ENCODE measurements at places on chromosomes 3 and 15. TPM values are rescaled to one million over a fixed set of nuclear protein-coding genes. Genes with fewer than 3 reads are reported as not detected.
A peak's percentile ranks its signal among the peaks of the same experiment; 100 is the strongest.

- DNase-seq: no peak
These were observed 19.0 kb downstream of the PLS1 start for GRCh38 chr3:142615171-142615570.

The ZNF660 gene
- total RNA-seq: 2.9 TPM

DNA sequence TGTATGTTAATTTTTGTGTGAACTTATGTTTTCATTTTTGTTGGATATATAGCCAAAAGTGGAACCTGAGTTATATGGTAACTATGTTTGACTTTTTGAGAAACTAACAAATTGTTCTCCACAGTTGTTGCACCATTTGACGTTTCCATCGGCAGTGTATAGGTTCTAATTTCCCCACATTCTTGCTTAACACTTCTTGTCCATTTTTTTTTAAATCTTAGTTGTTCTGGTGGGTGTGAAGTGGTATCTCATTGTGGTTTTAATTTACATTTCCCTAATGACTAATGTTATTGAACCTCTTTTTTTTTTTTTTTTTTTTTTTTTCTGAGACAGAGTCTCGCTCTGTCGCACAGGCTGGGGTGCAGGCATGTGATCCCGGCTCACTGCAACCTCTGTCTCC, 8.0 kb downstream of the NISCH start:
- no peak for DNase-seq

DNA sequence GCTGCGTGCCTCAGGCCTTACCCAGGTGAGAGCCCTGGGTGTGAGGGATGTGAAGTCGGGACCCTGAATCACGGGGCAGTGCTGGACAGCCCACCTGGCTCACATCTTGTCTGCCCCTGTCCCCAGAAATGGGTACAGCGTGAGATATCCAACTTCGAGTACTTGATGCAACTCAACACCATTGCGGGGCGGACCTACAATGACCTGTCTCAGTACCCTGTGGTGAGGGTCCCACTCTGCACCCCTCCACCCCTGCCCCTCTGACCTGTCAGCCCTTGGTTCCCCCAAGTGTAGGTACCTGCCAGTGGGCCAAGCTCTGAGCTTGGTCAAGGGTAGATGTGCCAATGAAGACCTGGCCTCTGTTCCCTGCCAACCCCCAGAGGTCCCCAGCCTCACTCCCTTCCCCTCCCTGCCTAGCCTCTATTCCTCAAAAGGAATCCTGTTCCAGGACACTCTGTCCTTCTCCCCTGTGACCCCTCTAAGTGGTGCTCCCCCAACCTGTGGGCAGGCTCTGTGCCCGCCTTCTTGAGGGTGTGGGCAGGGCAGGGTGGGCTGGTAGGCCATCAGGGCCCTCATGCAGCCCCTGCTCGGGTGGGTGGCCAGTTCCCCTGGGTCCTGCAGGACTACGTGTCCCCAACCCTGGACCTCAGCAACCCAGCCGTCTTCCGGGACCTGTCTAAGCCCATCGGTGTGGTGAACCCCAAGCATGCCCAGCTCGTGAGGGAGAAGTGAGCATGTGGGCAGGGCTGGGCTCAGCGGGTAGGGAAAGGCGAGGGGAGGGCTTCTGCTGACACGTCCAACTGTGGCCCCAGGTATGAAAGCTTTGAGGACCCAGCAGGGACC, 25.1 kb downstream of the NBEAL2 start:
- DNase-seq: no peak

DNA sequence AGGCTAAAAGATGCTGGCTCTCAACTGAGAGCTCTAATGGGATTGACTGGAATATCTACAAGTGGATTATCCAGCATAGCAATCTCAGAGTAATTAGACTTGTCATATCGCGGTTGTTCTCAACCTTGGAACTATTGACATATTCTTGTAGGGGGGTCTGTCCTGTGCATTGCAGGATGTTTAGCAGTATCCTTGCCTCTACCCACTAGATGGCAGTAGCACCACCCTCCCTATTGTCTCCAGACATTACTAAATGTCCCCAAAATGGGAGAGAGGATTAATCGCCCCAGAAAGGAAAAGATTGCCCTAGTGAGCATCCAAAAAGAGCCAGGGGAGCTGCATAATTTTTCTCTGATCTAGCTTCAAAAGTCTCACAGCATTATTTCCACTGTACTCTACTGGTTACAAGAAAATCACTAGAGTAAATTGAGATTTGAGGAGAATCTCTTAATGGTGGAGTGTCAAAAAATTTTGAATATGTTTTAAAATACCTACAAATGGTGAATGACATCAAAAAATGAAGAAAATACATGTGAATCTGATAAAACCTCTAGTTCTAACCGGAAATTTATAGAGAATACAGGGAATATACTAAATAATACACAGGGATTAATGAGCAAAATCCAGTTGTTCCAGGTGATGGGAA, 388.2 kb upstream of the AGTR1 start:
- DNase-seq: peak; percentile 69

DNA sequence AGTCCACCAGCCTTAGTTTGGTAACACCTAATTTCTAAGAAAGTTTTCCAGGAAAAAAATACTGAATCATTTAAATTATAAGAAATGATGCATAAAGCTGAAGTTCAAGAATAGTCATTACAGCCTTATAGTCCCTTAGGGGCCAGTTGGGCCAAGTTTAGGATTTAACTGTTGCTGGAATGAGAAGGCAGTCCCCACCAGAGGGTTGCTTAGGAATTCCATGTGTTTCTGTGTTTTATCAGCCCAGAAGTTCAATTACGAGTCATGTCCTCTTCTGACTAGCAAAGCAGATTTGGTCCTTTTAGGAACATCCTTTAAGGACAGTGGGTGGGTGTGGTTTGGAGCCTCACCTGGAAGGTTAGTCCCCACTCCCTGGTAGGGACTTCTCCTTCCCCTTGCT, 57.0 kb upstream of the NR2E3 start:
- DNase-seq: peak; percentile 85

- DNase-seq: no peak
These were observed 31.8 kb downstream of the REC114 start for GRCh38 chr15:73474785-73475184.

GRCh38 chr15:38299216-38299615, 46.6 kb downstream of the SPRED1 start:
- DNase-seq: peak; percentile 87

- peak; percentile 70 for DNase-seq
These were observed 32.9 kb upstream of the MBNL1 start for GRCh38 chr3:152235709-152236298.

GRCh38 chr15:58327958-58328357, 103.8 kb upstream of the LIPC start:
- DNase-seq: no peak

GRCh38 chr3:74722211-74722610, 107.8 kb upstream of the CNTN3 start:
- no peak for DNase-seq

GRCh38 chr3:123791898-123792297, 92.2 kb downstream of the MYLK start:
- peak; percentile 84 for DNase-seq

DNA sequence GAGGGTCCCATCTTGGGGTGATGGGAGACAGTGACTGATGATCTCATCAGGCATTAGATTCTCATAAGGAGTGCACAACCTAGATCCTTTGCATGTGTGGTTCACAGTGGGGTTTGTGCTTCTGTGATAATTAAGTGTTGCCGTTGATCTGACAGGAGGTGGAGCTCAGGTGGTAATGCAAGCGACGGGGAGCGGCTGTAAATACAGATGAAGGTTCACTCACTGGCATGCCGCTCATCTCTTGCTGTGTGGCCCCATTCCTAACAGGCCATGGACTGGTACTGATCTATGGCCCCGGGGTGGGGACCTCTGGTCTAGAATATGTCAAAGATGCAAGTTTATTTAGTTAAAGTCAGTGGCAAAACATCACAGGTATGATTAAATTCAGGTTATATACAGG, 8.7 kb downstream of the MEF2A start:
- no peak for DNase-seq

GRCh38 chr3:20185331-20185678, 701 bp downstream of the SGO1 start:
- DNase-seq: peak; percentile 10

The REC114 gene
- not detected for total RNA-seq

The ARHGEF26 gene
- total RNA-seq: 1.8 TPM

The MOBP gene
- total RNA-seq: not detected

GRCh38 chr15:97521381-97522285, 438.9 kb upstream of the ARRDC4 start:
- peak; percentile 14 for DNase-seq

The SLC9C1 gene
- not detected for total RNA-seq

GRCh38 chr3:143604402-143605185, 243.7 kb downstream of the SLC9A9 start:
- no peak for DNase-seq

The C3orf80 gene
- 0.06 TPM for total RNA-seq

- DNase-seq: no peak
These were observed 10.6 kb downstream of the POPDC2 start for GRCh38 chr3:119649761-119650160.

DNA sequence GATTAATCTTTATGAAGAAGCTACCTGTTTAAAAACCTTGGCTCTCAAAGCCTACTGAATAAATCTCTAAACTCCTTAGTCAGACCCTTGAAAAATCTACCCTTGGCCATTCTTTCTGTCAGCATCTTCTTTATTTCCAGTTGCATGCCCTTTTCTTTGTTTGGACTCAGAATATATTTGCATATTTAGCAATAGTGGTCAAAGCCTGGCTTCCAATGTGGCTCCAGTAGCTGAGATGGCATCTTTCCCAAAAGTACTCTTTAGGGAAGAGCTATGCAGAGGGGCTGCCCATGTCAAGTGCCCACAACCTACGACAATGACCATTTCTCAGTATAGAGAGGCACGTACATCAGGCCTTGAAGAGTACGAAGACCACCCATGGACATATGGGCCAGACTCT, 47.2 kb downstream of the TLNRD1 start:
- DNase-seq: no peak

- no peak for DNase-seq
These were observed 11.7 kb downstream of the RIOX2 start for GRCh38 chr3:97960551-97960950.

DNA sequence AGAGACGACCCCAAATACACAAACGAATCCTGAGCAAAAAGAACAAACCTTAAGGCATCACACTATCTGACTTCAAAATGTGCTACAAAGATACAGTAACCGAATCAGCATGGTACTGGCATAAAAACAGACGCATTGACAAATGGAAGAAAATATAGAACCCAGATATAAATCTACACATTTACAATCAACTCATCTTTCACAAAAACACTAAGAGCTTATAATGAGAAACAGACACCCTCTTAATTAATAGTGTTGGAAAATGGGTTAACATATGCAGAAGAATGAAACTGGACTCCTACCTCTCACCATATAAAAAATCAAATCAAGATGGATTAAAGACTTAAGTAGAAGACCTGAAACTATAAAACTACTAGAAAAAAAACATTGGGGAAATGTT, 130.3 kb upstream of the DCBLD2 start:
- DNase-seq: no peak

The C2CD4A gene
- not detected for total RNA-seq

DNA sequence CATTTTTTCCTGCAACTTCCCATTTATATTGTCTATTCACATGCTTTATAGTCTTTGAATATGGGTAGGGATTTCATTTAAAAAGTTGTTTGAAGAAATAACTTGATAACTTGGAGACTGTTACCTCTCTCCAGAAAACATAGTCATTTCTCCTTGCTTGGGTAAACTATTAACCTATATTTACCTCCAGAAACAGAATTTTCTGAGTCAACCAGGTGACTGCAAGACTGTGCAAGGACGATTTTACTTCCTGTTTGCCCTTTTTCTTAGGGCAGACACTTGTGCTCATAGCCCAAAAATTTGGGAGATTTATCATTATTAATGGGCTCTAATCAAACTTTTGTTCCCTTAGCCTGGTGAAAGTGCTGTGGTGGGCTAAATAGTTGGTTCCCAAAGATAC, 14.3 kb upstream of the MOBP start:
- DNase-seq: no peak

DNA sequence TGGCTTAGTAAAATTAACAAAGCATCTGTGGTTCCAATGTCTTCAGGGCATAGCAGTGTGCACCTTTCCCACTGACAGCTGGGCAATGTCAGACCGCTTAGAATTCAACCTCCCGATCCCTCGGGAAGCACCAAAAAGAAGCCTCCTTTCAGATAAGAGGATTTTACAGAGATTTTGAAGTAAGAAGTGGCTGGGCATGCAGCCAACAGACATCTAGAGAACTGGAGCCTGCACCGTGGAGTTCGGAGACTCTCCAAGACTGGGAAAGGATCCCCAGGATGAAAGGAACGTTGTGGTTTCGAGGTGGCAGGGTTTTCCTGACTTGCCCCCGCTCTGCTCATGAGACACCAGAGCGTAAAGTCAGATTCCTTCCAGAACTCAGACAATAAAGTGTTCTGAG, 5.3 kb downstream of the FAM174B start:
- DNase-seq: no peak

DNA sequence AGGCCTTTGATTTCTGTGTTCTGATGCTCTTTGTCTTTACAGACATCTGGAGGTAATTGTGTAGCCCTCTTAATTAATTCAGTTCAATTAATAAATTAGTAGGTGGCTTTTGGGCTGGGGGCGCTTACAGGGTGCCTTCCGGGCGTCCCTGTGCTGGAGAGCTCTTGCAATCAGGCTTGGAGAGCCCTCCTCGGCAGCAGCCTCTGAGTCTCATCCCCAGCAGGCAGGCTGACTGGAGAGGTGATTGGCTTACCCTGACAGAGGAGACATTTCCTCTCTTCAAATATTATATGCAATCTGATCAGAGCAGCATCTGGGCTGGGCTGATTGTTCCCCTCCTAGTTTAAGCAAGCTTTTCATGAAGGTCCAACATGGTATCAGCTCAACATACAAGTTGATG, 250.7 kb downstream of the LPP start:
- DNase-seq: no peak

Data from LHCN-M2 (cell line).